ENCODE measurements at places on chromosomes 4 and X. TPM values are rescaled to one million over a fixed set of nuclear protein-coding genes. Genes with fewer than 3 reads are reported as not detected.

GRCh38 chr4:16067515-16067914 lies 16.3 kb downstream of the PROM1 start:
- no peak for DNase-seq

Gene GAGE2A
- polyA plus RNA-seq, result 6.0 TPM

Gene MGAT4D
- polyA plus RNA-seq, result not detected

- DNase-seq, result no peak
Measured at GRCh38 chrX:153628129-153628528, 18.9 kb upstream of the DUSP9 start.

GRCh38 chr4:53228036-53228435 lies 137.8 kb downstream of the SCFD2 start:
- no peak for DNase-seq

Measured in K562 (cell line).